ENCODE measurements at places on chromosomes 3 and 15.

- no peak for DNase-seq
Measured at GRCh38 chr3:197367081-197367780, 68.8 kb upstream of the DLG1 start.

DNA sequence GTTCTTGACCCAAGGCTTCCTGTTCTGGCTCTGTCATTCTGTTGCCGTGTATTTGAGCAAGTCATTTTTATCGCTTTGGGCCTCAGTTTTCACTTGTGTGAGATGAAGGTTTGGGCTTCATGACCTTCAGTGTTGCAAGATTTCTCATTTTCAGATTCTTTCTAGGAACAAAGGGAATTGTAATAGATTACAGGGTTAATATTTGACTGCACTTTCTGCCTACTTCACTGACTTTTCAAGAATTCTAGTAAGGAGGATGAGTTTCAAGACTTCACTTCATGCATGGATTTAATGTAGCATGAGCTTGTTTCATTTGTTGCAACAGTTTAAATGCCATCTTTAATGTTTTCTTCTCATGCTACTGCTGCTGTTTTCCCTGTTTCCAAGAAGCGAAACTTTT is 226.5 kb downstream of the NLGN1 start:
- DNase-seq: no peak

DNA sequence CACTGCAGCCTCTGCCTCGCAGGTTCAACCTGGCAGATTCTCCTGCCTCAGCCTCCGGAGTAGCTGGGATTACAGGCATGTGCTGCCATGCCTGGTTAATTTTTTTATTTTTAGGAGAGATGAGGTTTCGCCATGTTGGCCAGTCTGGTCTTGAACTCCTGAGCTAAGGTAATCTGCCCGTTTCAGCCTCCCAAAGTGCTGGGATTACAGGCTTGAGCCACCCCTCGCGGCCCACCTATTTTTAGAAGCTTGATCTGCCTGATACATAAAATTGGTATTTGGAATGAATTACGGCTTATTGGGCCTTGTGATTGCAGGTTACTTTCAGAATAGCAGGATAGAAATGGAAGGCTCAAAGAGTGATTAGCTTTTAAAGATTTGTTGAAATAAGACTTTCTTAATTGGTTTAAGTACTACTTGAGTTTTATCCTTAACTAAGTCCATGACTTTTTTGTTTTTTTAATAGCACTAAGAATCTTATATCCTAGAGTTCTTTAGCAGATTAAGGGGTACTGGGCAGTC is 25.0 kb downstream of the GMPS start:
- DNase-seq: no peak

- DNase-seq: no peak
Measured at GRCh38 chr3:184525337-184526087, 36.1 kb upstream of the EPHB3 start.

- no peak for DNase-seq
Measured at GRCh38 chr3:8648909-8649741, 4.5 kb upstream of the SSUH2 start.

DNA sequence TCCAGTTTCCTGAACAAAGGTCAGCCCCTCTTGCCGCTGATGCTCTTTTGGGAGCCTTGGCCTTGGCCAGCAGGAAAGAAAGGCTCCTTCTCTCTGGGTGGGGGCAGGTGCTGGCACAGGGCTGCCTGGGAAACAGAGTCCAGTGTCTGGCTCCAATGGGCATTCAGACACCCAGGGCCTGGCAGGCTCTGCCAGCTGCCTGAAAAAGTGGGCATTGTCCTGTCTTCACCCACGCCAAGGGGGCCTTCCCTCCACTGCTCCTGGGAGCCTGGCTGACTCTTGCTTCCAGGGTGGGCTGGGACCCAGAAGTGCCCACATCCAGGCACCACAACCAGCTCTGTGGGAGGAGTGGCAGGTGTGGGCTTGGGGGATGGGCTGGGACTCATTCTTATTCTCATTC is 62.7 kb downstream of the RHCG start:
- no peak for DNase-seq

DNA sequence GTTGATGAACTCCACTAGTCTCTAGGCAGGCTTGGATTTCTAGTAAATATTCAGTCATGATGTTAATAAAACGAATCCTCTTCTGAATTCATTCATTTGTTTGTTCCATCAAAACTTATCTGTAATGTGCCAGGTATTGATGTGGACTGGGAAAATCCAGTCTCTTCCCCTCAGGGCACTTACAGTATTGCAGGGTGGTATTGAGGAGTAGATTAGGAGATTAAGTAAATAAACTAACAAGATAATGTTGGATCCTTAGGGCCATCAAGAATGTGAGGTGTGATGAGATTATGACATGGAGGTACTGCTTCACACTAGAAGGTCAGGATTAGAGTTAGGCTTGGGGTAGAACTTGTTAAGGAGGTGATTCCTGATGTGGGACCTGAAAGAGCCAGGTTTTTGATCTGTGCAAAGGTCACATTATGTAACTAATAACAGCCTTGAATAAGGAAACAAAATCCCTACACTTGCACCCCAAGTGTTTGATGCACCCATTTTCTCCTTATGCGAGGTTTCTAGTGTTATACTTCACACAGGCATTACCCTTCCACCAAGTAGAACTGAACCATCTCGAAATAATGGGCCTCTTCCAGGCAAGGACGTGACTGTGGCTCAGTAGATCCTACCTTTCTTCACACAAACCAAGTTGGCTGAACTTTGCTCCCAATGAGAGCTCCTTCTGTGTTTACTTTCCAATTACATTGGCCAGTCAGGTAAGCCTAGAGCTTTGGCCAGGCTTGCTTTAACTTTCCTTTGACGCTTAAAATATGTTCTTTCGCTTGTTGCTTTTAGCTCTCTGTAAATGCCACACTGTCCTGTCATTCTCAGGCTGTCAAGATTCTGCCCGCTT is 16.7 kb downstream of the MCTP2 start:
- no peak for DNase-seq

- no peak for DNase-seq
Measured at GRCh38 chr15:83959477-83959876, 276.1 kb upstream of the GOLGA6L4 start.

GRCh38 chr15:60679256-60679655 is 200.3 kb upstream of the ICE2 start:
- DNase-seq: no peak

DNA sequence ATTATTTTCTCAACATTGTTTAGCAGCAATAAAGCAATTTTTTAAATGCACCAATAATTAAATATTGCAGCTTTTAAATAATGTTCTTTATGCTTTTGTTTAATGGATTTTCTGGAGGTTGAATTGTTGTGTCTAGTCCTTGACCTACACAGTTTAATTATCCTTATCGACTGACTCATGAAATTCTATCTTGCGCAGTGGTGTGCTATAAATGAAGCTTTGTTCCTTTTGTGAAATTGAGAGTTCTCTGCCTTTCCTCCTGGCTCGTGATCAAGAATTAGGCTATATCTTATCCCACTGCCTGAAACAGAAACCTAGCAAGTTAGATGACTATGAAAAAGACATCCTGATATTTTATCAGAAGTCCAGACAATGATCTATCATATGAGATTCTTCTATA is 37.0 kb upstream of the PIK3R4 start:
- no peak for DNase-seq

DNA sequence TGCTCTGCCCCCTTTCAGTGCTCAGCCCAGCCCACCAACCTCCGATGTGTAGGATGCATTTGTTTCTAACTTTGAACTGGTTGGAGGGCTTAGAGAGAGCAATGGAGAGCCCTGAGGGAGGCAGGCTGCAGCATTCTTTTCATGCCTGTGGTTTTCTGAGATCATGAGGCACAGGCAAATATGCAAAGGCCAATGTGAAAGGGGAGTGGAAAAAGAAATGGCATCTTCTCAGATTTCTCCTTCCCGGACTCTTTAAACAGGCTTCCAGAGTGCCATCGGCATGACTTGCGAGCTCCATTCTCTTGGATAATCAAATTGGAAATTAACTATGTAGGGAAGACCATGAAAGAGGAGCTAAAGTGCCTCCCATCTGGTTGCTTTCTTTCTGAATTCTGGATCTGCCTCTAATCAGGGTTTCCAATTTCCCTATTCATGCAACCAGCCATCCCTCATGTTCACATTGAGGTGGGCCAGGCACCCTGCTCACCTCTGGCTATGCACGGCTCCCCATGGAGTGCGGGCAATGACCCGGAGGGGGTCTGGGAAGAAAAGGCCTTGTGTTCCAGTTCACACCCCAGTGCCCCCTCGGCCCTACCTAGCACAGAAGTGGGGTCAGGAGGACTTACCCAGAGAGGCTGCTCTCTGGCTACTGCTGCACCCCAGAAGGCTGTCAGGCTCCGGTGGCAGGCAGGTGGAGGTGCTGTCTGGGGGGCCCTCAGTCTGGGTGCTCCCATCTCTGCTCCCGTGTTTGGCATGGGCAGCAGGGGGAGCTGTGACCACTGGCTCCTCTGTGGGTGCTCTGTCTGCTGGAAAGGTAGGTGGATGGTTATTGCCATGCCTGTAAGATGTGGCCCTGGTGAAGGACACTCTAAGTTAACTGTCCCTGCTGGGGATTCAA is 16.1 kb downstream of the AMOTL2 start:
- DNase-seq: no peak

GRCh38 chr15:26128611-26129140 is 265.5 kb upstream of the ATP10A start:
- no peak for DNase-seq

DNA sequence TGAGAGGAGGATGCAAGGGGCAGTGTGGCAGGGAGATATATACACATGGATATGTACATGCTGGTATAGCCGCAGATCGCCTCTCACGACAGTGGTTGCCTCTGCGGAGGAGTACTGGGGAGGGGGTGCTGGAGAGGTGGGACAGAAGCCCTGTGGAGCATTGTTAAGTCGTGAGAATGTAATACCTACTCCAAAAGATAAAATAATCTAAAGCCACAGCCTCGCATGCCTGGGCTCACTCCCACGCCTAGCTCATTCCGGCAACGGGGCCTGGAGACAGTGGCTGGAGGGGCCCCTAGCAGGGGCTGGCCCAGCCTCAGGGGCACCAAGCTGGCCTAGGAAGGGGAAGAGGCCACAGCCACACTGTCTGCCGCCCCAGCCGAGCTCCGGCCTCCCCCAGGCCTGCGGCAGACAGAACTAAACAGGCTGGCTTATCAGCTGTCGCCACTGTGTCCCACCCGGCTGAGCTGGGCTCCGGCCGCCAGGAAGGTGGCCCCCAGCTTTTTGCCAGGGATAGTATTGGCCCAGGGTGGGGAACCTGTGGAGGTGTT is 65.1 kb upstream of the LCTL start:
- DNase-seq: no peak

GRCh38 chr3:126540342-126540849 is 16.4 kb downstream of the CHST13 start:
- DNase-seq: no peak

DNA sequence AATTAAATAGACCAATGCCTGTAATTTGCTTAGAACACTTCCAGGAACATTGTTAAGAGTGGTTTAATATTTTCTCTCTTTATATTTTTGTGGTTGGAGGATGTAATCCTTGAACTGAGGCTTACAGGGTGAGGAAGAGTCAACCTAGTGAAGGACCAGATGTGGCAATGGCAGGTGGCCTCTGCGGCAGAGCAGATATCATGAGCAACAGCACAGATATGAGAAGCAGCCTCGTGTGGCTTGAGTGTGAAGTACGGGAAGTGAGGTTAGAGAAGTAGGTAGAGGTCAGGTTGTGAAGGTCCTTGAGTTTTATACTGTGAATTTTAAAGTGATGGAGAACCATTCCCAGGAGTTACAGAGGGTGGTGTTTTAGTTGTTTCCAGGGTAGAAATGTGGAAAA is 417.6 kb upstream of the SUCLG2 start:
- DNase-seq: no peak

DNA sequence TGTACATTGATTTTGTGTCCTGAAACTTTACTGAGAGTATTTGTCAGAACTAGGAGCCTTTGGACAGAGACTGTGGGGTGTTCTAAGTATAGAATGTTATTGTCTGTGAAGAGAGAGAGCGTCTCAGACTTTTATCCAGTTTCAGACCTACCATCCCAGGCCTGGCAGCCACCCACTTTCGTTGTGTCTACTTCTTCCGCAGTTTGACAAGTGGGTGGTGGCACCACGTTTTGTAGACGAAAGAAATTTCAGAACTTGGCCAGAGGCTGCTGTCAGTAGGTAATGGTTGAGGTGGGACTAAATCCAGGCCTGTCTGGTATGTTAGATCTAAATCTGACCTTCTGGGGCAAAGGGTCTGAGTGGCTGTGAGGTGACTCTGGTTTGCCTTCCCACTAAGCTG is 13.4 kb upstream of the TRAK1 start:
- no peak for DNase-seq

DNA sequence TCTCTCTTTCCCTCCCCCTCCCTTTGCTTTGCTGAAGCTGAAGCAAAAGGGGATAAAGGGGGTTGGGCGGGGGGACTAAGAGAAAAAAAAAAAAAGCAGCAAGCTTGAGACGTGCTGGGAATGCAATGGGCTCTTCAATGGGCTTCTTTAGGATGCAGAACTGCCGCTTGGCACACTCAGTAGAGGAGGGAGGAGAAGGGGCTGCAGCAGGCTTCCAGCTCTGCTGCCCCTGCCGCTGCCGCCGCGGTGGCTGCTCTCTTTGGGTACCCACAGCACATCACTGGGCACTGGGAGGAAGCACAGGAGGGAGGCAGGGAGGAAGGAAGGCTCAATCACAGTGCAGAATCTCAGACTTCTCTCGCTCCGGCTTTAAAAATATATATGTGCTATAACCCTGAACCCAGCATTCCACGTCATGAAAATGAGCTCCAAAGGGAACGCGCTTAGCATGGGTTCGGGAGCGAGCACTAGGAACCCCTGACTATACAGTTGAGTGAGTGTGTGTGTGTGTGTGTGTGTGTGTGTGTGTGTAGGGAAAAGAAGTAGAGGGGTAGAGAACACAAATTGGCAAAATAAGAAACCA is 3.5 kb downstream of the SLITRK3 start:
- DNase-seq: no peak

DNA sequence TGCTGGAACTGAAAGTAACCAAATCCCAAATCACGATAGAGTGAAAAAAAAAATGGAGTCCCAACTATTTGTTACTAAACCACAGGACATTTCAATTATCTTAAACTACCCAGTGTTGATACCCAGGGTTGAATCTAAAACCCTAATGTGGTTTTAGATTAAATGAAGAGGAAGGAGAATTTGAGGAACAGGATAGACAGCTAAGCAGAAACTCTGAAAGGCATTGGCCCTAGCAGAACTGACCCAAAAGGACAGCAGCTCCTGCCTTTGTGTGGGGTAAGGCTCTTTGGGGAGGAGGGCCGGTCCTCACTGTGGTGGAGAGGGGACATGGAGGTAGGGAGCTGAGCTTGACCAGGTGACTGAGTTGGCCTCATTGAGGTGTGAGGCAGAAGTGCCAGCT is 30.7 kb upstream of the SNRK start:
- DNase-seq: no peak

DNA sequence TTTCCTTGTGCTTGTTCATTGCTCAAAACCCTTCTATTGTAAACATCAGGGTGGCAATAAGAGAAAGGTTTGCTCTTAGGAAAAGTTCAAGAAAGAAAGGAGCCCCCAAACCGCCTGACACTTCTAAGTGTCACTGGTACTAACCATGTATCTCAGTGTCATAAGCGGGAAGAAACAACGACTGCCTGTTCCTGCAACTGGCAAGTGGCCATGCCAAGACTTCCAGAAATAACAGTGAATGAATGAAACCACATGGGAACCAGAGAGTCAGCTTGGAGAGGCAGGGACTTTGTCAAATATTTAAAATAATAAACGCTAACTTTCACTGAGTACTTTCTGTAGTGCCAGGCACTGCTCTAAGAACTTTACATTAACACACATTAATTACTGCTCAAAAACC is 1.1 kb downstream of the PLSCR2 start:
- no peak for DNase-seq
